ENCODE measurements at places on chromosomes 5 and 9.

DNA sequence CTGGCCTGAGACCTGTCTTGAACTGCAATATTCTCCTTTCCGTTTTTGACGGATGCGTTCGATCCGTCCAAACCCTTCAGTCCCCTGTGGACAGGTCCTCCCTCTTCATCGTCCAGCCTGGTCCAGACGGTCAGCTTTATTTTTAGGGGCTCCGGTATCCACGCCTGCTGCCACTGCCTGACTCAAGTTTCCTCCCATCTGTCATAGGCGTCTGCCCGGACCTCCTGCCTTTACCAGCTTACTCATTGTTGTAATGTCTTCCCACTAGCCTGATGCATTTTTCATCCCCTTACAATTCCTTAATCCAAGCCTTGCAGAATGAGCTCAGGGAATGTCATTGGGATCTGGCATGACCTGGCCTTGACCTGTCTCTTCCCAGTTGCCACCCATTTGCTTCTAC is 145.8 kb downstream of the TENT4A start:
- no peak for DNase-seq

DNA sequence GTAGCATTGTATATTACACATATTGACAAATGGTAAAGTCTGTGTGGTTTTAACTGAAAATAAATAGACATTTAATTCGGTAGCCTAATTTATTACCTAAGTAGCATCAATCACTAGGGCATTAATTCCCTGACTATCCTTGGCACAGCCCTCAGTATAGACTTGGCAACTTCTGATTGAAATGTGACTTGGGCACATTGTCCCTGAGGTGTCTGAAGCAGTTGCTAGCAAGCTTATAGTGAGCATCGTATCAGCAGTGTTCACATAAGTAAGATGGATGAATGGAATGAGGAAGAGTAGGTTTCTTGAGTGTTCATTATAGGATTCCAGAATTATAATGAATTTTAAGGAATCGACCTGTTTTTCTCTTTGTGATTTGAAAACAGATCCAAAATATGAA is 16.1 kb downstream of the LURAP1L start:
- no peak for DNase-seq

DNA sequence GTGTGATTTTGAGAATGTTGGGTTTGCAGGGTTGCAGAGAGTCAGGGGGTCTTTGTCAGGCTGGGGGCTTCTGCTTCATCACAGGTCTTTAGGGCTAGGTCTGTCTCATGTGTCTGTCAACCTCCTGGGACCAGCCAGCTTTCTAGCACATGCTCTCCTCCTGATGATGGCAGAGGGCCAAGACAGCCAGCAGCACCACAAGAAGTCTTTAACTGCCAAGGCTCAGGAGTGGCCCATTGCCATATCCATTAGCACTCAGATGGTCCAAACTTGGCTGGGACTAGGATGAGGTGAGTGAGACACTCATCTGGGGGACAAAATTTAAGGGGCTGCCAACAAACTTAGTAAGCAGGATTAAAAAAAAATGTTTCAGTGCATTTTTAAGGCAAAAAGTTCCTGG is 384.2 kb upstream of the CDH10 start:
- no peak for DNase-seq

- no peak for DNase-seq
Observed at GRCh38 chr5:103435136-103435889, 127.3 kb downstream of the NUDT12 start.
